ENCODE measurements at places on chromosomes 12 and 14. TPM values are rescaled to one million over a fixed set of nuclear protein-coding genes. Genes with fewer than 3 reads are reported as not detected.
A peak's percentile ranks its signal among the peaks of the same experiment; 100 is the strongest.

KLHL42 gene
- 14.1 TPM for total RNA-seq

PSMB5 gene
- total RNA-seq: 186 TPM

KRT2 gene
- not detected for total RNA-seq

NTF3 gene
- total RNA-seq: not detected

USP44 gene
- total RNA-seq: 5.8 TPM

HSPA2 gene
- 1.9 TPM for total RNA-seq

MANSC4 gene
- not detected for total RNA-seq

ST8SIA1 gene
- 10.2 TPM for total RNA-seq

RND1 gene
- total RNA-seq: 2.0 TPM

RSRC2 gene
- total RNA-seq: 84.3 TPM

GRCh38 chr12:80648881-80649280 lies 58.6 kb upstream of the MYF6 start:
- DNase-seq: no peak

GRCh38 chr12:51295651-51296050 lies 25.4 kb upstream of the SMAGP start:
- DNase-seq: no peak

DNA sequence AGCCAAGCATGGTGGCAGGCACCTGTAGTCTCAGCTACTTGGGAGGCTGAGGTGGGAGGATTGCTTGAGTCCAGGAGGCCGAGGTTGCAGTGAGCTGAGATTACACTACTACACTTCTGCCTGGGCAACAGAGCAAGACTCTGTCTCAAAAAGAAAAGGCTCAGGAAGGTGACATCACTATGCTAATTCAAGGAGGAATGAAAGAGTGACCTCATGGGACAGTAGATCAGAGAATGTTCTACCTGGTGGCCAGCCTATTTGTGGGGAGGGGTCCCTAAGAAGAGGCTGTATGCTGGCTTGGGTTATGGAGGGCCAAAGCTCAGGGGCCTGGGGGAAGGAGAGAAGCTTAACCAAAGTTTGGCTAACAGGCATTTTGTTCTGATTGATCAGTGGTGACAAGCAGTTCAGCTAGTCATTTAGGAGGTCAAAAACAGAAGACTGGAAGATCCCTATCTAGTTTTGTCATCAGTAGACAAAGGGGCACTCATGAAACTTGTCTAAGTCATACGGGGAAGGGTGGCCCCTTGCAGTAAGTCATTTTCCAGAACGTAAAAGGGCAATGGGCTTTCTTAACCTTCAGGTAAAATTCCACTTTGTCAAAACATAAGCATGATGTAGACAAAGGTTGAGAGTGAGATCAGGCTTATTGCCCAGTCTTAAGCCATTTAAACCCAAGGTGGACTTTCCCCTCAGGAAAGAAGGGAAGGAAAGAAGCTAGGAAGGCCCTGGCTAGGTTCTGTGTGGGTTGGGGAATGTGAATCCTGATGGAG lies 60.8 kb upstream of the EEA1 start:
- no peak for DNase-seq

- DNase-seq: no peak
Measured at GRCh38 chr14:100416921-100417860, 94.1 kb downstream of the SLC25A47 start.

GRCh38 chr12:26143291-26143690 lies 18.5 kb upstream of the BHLHE41 start:
- no peak for DNase-seq

DNA sequence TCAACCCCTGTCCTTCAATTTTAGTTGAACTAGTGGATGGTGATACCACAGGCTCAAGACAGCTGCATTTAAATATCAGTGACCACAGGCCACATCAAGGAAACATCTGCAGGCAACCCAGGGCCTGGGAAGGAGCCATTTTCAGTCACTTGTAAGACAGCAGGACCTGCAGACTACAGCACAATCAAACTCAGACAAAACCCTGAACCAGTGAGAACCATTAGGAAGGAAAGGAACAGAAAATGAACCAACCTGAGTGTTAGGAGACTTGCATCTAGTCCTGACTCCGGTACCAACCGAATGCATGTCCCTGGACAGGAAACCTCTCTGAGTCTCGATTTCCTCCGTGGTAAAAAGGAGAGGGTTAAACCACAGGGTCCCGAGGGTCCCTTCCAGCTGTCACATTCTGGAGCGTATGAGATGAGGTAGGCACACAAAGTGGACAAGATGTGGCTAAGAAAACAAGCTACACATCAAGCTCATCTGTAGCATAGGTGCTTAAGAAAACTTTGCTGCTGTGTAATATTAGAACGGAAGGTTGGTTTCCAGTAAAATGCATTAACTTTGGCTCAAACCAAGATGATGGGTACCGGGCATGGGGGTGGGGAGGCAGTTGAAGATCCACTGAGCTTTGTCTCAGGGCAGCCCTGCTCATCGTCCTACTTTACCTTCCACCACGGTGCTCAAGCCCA lies 1.6 kb upstream of the CDKN1B start:
- peak; percentile 59 for DNase-seq

- no peak for DNase-seq
Measured at GRCh38 chr12:49138587-49138986, 7.4 kb upstream of the TUBA1B start.

- no peak for DNase-seq
Measured at GRCh38 chr12:7439579-7440505, 4.1 kb downstream of the CD163L1 start.

- peak; percentile 57 for DNase-seq
Measured at GRCh38 chr12:121806009-121806545, 2.3 kb downstream of the SETD1B start.

DNA sequence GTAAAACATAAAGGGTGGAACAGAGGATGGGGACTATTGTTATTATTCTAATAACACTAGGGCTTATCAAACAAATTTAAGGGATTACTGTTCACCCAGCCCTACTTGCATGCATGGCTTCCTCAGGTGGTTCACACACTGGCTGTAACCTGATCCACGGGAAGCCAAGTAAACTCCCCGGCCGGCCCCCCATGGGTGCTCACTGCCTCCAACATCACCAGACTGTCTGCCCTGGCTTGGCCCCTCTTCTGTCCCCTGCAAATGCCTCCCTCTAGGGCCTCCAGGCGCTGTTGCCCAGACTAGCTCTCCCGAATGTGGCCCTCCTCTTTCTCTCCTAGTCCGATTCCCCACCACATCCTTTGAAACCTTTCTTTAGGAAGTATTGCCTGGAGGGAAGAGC lies 18.6 kb downstream of the FAIM2 start:
- no peak for DNase-seq

DNA sequence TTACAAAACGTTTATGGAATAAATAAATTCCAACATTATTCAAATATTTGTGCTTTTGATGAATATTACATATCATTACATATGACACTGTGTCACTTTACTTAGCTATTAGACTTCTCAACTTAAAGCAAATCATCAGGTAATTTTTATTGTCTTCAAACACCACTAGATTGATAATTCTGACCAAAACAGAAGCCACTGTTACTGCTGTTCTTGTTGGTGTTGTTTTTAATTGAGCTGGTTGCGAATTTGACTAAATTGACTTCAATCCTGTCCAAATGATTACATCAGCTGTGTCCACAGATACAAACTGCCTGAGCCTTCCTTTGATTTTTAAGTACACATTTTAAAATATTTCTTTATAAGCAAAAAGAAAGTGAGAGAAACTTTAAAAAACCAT lies 29.2 kb downstream of the PRKD1 start:
- DNase-seq: no peak

GRCh38 chr12:87772401-87772800 lies 256.8 kb downstream of the C12orf50 start:
- DNase-seq: no peak

- no peak for DNase-seq
Measured at GRCh38 chr12:24499151-24500146, 449.5 kb downstream of the BCAT1 start.

DNA sequence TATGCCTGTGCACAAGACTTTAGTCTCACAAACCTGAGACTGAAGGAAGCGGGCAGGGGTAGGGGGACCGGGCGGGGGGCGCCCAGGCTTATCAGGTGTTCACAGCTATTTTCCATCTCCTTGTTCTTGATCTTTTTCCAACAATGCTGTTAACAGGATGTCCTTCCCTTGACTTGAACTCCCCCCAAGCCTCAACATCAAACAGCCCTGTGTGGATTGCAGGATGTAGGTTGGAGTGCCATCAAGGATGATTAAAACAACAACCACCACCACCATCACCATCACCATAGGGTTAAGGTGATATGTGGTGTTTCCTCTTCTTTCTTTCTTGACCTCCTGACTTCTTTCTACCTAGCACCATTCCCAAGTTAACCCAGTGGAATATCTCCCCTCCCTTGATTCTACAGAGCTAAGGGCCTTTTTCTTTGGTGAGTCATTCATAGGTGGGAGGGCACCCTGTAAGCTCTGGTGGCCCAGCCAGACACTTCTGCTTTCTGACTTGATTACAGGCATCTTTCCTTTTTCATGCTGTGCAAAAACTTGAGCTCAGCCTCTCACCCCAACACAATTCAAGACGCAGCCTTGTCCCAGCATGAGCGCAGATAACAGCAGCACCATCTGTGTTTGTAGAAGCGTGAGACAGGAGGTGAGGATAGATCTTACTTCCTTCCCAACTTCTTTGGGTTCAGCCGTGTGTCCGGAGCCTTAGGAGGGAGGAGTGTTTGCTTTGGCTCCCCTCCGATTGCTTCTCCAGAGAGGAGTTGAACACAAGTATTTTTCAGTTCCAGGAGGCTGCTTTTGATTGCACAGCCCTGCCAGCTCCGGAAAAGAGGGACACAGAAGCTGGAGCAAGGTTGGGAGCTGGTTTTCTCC lies 26.8 kb downstream of the FLVCR2 start:
- no peak for DNase-seq

DNA sequence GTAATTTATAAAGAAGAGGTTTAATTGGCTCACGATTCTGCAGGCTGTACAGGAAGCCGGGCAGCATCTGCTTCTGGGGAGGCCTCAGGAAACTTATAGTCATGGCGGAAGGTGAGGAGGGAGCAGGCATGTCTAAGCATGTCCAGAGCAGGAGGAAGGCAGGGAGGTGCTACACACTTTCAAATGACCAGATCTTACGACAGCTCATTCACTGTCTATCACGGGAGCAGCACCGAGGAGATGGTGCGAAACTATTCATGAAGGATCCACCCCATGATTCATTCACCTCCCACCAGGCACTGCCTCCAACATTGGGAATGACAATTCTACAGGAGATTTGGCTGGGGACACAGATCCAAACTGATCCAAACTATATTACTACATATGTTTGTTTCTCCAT lies 10.0 kb downstream of the SFSWAP start:
- no peak for DNase-seq

DNA sequence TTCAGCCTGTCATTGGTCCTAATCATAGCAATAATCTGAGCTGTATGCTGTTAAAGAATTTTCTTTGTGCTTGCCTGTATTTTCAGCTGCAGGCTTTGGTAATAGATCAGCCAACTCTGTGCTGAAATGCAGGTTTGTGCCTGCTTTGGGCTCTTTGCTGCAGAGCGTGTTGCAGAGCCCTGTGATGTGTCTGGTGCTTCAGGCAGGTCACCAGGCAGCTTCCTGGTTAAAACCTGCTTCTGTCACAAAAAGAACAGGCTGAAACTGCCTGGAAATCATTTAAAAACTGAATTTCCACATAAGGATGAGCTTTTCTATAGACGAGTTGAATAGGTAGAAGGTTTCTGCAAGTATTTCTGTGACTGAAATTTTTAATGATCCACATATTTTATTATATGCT lies 3.1 kb downstream of the DIP2B start:
- no peak for DNase-seq

DNA sequence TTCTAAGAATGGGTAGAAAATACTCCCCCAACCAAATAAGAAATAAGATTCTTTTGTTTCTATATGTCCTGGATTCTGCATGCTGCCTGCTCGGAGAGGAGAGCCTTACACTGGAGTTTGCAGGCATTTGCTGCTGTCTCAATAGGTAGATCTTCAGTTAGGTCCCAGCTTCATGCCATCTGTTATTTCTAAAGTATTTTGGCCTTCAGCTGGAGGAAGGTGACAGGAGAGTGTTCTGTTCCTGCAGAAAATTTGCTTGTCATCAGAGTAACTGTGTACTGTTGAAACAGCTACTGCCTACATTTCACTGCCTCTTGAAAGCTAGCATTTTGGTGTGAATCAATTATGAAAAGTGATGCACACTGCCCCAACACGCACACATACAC lies 966.9 kb downstream of the NRXN3 start:
- DNase-seq: no peak

GRCh38 chr12:107511292-107511691 lies 174.3 kb upstream of the PWP1 start:
- no peak for DNase-seq

GRCh38 chr14:90632451-90632850 lies 183.8 kb downstream of the TTC7B start:
- DNase-seq: no peak

DNA sequence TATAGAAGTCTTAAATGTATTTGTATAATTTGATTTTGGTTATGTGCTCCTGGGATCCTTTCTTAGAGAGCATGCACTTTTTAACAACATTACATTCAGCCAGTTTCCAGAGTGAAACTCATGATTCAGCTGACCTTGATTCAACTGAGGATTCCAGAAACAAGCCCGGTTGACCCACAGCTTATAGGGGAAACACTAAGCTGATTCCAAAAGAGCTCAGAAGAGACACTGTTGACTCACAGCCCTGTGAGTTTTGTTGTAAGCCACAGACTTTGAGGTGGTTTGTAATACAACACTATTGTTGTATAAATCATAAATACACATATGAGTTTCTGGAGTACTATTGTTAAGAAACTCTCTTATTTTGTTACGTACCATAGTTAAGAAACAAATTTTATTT lies 133.8 kb upstream of the MGAT4C start:
- no peak for DNase-seq

GRCh38 chr14:24432259-24433131 lies 2.7 kb downstream of the KHNYN start:
- DNase-seq: peak; percentile 48

- no peak for DNase-seq
Measured at GRCh38 chr12:97375310-97375709, 87.3 kb upstream of the RMST start.

DNA sequence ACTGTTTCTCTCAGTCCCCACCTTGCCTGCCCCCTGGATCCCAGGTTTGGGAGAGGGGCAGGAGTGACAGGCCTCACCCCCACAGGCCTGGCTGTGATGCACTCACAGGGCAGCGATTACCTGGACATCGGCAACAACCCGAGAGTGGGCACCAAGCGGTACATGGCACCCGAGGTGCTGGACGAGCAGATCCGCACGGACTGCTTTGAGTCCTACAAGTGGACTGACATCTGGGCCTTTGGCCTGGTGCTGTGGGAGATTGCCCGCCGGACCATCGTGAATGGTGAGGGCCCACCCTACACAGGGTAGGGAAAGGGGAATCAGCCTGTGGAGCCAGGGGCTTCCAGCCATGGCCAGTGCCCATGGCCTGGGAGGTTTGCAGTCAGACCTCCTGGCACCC lies 8.6 kb downstream of the ACVRL1 start:
- DNase-seq: no peak
